Stimulated activated CD8-positive, alpha-beta memory T cell treated with anti-CD3 and anti-CD28 coated beads, Interleukin-2, amount 100 ng/mL, for 1 hour (primary cell): ENCODE measurements at places on chromosomes 7 and 10.

DNA sequence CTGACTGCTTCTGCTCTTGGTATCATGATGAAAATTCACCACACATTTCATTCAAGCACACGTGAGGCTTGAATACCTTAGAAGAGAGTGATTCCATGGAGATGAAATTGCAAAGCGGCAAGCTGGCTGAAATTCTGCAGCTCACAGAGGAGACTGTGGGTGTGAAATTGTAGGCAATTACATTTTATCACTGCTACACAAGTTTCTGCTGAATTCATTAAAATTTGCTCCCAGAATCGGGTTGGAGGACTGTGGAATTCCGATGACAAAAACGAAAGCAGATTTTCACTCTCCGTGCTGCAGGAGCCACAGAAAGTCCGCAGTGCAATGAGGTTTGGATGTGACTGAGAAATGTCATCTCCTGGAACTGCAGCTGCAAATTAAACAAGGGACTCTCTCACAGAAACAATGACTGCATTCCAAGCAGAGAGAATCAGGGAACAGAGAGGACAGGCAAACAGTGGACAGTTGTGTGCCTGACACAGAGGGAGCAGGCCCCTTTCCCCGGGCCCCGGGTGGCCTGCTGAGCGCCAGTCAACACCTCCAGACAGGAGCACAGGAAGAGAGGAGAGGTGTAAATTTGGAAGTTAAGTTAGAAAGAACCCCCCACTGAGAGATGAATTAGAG is 109.1 kb downstream of the C10orf90 start:
- no peak for DNase-seq

- DNase-seq, result no peak
Measured at GRCh38 chr7:79590916-79591623, 137.6 kb upstream of the MAGI2 start.

DNA sequence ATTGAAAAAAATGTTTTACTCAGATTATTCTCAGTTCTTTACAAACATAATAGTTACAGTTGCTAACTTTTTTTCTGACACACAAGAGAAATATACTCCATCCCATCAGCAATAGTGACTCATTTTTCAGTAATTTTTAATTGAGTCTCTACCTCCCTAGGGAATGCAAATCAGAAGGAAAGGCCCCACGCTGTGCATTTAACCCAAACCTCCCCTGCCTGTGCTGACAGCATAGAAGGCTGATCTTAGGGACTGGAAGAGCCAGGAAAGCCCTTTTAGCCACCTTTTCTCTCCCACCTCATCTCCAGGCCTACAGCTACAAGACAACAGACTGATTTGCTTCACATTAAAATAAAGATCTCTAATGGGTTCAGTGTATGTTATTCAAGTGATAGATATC is 24.7 kb upstream of the PIK3CG start:
- no peak for DNase-seq

DNA sequence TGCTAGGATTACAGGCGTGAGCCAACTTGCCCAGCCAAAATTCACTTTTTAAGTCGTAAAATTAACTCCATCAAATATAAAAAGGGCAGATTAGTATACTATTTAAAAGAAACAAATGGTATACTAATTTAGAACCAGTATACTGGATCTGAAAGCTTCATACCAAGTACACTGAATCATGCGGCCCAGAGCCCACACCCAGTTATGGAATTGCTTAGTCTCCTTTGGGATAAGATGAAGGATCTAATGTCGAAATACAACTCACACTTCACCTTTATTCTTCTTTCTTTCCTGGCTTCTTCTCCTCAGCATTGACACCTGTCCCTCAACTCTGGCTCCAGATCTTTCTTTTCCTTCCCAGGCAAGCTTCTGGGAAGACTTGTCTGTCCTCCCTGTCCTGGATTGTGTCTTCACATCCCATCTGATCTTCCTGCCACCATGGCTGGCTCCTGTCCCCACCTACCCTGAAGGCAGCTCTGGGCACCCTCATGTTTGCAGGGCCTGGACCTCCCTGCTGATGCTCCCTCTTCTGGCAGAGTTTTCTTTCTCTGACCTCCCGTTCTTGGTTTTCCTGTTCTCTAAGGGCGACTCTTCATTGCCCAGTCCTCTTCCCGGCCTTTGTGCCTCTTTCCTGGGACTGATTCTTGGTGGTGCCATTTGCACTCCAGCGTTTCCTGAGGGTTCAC is 57.8 kb upstream of the CTBP2 start:
- DNase-seq, result no peak

- DNase-seq, result no peak
Measured at GRCh38 chr7:124422081-124422480, 343.5 kb downstream of the GPR37 start.

- no peak for DNase-seq
Measured at GRCh38 chr10:16968416-16969041, 151.3 kb upstream of the RSU1 start.

- no peak for DNase-seq
Measured at GRCh38 chr10:69319841-69320316, 41.6 kb downstream of the HK1 start.

GRCh38 chr7:42671627-42672026 is 240.2 kb downstream of the C7orf25 start:
- DNase-seq, result no peak

GRCh38 chr7:38294926-38295325 is 21.5 kb upstream of the TARP start:
- no peak for DNase-seq

- DNase-seq, result no peak
Measured at GRCh38 chr7:116653204-116653603, 18.8 kb upstream of the MET start.

GRCh38 chr7:147415991-147416390 is 1174.6 kb upstream of the C7orf33 start:
- DNase-seq, result no peak
